GM04503 (cell line): ENCODE measurements at places on chromosomes 4 and X.

GRCh38 chr4:58113126-58113525, 1002.9 kb upstream of the IGFBP7 start:
- DNase-seq, result no peak

DNA sequence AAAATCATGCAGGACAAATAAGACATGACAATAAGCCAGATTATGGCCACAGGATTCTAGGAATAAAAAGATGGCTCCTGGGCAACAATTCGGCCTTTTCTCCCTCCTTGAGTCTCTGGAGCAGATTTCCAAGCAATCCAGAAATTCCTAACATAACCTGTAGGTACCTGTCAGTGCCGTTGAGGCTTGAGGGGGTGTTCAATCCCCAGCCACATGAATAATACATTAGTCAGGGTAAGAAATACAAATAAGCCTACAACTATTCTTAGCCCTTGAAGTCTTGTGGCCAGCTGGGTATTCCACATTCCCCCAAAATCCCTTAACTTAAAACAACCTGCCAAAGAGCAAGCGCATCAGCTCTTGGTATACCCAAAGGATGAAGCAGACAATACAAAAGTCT, 9.7 kb downstream of the CXorf38 start:
- no peak for DNase-seq

DNA sequence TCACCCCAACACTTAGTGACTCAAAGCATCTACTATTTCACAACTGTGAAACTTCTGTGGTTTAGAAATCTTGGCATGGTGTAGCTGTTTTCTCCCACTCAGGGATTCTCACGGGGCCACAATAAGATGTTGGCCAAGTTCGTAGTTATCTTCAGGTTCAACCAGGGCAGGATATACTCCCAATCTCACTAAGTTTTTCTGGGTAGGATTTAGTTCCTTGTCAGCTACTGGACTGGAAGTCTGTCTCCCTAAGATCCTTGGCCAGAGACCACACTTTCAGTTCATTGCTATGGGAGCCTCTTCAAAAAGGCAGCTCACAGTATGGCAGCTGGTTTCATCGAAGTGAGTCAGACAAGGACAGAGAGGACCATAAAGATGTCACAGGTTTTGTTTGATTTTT, 111.7 kb upstream of the PDHA2 start:
- no peak for DNase-seq

- no peak for DNase-seq
These were observed 31.0 kb upstream of the STX18 start for GRCh38 chr4:4572821-4573220.

GRCh38 chr4:101205916-101206315, 141.4 kb downstream of the PPP3CA start:
- DNase-seq, result no peak

DNA sequence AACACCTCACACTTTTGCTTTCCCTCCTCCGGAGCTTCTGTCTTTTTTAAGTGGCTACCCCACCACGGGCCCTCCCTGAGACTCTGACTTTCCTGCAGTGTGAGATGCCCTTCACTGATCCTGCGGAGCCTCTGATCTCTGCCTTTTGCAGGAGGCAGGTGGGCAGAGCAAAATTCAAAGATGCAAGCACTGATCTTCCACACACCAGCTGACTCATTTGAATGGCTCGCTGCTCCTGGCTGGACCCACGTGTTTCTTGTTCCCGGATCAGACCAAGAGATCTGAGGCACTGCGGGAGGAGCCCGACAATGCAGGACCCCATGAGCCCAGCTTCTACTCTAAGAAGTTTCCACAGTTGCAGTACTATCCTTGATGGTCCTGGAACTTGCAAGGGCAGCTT, 1607.9 kb upstream of the TENM3 start:
- DNase-seq, result no peak

GRCh38 chr4:105139646-105140045, 7.0 kb upstream of the TET2 start:
- DNase-seq, result no peak

- no peak for DNase-seq
These were observed 210.0 kb downstream of the HS3ST1 start for GRCh38 chr4:11218692-11219091.
